ENCODE measurements at places on chromosomes 6 and 20.

DNA sequence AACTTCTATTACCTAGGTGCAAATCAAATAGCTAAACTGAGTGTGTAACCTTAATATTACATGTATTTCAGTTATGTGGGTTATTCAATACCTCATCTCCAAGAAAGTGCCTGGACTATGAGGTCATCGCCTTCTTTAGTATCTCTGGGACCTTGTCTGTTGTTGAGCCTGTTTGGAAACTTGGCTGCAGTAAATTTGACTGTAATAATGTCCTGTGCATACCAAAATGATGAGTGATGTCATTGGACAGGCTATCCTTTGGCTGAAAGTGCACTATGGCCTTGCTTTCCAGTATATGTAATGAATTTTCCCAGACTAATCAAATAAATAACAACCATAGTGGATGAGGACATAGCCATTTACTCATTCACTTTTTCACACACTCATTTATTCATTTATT lies 455.1 kb downstream of the ADGRB3 start:
- DNase-seq = no peak

DNA sequence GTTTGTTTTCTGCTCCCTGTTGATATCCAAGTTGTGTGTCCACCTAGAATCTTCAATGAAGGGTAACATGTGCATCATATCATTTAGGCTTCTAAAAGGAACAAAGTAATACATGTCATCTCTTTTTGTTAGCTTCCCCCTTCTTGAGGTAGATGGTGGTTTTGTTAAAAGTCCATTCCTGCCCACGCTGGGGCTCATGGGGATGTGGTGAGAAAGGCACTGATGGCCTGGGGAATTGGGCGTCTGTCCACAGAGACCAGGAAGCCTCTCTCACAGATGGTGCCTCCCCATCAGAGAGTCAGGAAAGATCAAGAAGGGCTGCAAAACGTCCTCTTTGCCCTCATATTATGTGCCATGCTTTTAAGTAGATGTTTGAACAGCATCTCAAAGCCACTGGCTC lies 32.5 kb downstream of the GNAS start:
- DNase-seq = no peak

DNA sequence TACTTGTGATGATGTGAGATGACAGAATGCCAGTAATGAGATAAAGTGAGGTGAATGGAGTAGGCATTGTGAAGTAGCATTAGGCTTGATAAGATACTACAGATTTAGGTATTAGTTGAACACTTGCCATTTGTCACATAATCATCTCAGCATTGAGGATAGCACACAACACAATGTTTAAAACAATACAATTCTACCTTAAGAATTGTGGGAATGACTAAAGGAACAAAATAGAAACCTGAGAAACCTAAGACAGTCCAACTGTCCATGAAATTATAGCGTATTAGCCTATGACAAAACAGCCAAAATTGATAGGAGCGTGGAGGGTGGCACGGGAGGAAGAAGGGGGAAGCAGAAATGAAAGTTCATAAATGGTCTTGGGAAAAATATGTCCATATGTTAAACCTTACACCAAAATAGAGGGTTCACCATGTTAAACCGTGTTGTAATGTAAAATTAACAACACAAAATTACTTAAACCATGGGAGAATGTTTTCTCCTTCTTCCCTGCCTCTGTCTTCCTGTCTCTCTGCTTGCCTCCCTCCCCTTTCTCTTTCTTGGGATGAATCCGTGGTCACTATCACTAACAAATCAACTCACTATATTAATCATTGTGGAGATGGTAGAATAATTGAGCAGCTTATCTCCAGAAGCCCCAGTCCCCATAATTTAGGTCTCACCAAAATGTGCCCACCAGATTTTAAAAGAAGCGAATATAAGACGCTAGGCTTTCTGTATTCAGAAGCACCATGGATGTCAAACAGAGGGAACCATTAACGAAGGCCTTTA lies 33.0 kb upstream of the HFE start:
- DNase-seq = no peak

DNA sequence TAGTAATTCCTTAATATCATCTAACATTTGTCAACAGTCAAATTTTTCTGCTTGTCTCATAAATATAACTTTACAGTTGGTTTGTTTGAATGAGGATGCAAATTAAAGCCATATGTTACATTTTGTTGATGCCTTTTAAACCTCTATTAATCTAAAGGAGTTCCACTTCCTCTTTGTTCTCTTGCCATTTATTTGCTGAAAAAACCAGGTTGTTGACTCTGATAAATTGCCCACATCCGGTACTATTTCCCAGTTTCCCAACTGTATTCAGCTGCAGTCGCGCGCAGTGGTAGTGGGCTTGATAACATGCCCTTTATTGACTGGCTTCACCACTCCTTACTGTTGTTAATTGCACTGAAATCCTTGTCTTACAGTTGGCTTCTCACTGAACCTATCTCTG lies 32.8 kb upstream of the SIRPB2 start:
- DNase-seq = no peak

DNA sequence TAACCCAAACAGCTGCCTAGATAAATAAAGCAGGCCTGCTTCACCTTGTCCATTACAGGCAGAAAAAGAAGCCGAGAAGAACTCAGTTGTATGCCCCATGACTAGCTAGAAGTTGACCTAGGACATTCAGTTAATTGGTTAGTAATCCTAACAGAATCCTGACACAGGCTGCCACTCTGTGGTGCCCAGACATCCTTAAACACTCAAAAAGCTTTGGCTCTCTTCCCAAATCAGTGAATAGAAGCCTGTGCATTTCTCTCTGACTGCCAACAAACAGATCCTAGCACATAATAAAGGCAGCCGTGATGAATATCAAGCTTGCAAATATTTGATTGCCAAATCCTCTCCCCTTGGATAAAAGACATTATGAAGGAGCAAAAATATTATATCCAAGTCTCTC lies 519.1 kb upstream of the EYS start:
- DNase-seq = no peak

GRCh38 chr20:42706759-42707158 lies 482.9 kb downstream of the PTPRT start:
- DNase-seq = no peak

GRCh38 chr20:63795178-63795830 lies 35.8 kb downstream of the ZBTB46 start:
- no peak for DNase-seq

GRCh38 chr20:24438331-24438730 lies 31.1 kb upstream of the SYNDIG1 start:
- DNase-seq = no peak

- no peak for DNase-seq
These were observed 235.6 kb upstream of the MOCS1 start for GRCh38 chr6:40169878-40170277.

DNA sequence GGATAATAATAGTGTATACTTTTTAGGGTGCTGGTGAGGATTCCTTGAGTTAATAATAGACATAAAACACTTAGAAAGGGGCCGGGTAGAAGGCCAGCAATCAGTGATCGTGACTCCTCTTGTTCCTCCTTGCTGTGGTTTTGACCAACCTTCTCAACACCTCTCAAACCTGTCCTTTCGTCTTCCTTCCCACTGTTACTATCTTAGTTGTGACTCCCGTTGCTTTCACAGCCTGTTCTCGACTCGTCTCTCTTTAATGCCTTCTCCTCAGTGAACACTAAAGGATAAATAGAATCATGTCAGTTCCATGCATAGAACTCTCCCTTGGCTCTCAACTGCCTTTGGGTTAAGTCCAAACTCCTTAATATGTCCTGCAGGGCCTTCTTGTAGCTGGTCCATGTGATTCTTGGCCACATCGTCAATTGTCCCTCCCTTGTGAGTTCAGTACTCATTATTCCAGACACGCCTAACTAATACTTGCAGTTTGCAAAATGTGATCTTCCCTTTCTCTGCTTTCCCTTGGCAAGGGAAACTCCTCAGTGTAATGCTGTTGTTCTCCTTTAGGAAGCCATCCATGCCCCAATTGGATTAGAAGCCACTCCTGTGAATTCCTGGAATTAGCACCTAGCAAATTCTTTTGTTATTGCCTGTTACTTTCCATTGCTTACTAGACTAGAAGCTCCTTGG lies 164.9 kb downstream of the UTRN start:
- DNase-seq = no peak

DNA sequence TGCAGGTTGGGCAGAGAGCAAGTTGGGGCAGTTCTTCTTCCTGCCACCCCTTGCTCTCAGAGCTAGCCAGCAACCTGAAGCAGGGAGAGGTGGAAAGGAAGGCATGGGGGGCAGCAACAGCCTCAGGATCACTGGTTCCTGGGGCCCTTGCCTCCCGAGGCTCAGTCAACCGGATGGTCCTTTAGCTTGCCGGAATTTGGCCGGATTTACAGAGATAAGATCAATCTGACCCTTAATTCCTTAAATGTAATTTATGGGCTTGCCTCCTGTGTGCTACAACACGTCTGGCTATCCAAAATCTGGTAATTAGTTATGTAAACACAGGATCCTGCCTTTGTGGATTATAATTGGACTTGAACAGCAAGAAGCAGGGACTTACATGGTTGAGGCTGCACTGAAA lies 19.5 kb upstream of the TCP11 start:
- no peak for DNase-seq

DNA sequence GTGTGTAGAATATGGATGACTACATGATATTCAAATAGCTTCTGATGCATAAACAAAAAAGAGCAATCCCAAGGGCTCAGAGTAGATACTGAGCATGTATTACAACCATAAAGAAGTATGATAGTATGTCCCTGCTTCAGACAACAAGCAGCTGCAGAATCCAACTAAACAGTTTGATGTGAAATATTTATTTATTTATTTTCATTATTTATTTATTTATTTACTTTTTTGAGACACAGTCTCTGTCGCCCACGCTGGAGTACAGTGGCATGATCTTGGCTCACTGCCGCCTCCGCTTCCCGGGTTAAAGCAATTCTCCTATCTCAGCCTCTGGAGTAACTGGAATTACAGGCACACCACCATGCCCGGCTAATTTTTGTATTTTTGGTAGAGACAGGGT lies 384.3 kb downstream of the KHDRBS2 start:
- no peak for DNase-seq

DNA sequence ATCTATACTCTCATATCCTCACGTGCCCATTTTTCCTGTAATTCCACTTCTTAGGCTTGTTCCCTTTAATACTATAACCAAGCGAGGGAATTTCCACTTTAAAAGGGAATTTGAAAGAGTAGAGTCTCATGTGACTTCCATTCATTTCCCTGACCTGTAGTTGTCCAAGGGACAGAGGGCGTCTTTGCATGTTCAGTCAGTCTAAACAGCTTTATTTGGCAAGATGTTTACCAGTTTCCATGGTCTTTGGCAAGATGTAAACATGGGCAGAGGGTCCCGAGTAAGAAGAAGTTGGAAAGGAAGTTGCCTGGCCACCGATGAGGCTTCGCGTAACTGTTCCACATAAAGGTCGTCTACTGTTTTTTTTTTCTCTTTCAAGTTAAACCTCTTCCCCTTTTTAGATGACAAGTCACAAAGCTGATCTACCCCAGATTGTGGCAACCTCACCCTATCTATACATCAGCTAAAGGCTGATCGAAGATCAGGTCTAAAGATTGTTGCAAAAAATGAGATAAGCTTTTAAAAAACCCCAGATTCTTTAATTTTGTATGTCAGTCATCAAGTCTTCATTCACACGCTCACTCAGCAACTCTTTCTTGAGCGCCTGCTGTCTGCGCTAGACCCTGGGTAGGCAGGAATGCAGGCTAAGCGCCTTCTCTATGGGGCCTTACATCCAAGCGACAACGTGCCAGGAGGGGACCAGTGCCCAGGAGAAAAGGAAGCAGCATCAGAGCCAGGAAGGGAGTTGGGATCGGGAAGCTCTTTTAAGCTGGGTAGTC lies 31.7 kb upstream of the CCR6 start:
- no peak for DNase-seq

DNA sequence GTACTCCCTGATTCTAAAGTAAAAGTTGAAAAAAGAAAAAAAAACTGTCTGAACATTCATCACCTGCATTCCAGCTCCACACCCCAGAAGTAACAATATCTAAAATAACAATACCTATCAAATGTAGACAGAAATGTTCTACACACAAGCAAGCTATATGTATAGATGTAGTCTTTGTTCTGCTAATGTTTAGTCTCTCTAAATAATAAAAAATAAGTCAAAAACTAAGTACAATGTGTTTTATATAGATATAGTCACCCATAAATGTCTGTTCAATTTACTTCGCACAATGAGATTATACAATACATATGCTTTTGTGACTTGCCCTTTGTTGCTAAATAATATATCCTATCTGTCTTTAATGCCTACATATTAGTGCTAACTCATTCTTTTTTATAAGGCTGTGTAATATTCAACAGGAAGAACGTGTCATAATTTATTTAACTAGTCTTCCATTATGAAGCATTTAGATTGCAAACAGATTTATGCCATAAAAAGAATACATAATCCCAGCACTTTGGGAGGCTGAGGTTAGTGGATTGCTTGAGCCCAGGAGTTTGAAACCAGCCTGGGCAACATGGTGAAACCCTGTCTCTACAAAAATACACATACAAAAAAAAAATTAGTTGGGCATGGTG lies 216.2 kb upstream of the ZNF217 start:
- DNase-seq = no peak

- DNase-seq = no peak
These were observed 979 bp upstream of the SOD2 start for GRCh38 chr6:159693894-159694545.

GRCh38 chr6:79868098-79868722 lies 79.1 kb downstream of the ELOVL4 start:
- no peak for DNase-seq

DNA sequence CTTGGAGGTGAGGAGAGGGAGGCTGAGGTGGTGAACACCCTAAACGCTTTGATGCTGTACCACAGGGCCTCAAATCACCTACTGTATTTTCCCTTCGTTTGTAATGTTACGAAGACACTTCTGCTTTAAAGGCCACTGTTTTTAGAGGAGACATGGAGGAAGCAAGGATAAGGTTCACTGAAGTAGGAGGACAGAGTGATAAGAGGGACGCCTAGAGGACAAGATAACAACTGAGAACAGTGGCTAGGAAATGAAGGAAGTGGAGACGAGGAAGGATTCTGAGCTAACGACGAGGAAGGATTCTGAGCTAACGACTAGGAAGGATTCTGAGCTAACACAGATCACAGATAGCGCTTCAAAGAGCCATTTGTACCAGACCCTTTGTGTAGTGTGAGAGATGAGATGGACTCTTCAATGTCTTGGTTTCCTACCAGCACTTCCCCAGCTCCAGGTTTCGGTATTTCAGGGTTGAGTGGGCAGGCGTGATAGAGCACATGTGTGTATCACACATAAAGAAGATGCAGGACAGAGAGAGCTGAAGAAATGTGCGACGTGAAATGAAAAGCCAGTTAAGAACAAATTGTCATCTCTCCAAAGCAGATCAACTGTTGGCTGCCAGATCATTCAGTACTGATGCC lies 7.5 kb downstream of the SF3B5 start:
- no peak for DNase-seq

- DNase-seq = no peak
These were observed 116.7 kb upstream of the FRMD1 start for GRCh38 chr6:168195712-168196111.

GRCh38 chr6:156942266-156942665 lies 165.1 kb downstream of the ARID1B start:
- no peak for DNase-seq

DNA sequence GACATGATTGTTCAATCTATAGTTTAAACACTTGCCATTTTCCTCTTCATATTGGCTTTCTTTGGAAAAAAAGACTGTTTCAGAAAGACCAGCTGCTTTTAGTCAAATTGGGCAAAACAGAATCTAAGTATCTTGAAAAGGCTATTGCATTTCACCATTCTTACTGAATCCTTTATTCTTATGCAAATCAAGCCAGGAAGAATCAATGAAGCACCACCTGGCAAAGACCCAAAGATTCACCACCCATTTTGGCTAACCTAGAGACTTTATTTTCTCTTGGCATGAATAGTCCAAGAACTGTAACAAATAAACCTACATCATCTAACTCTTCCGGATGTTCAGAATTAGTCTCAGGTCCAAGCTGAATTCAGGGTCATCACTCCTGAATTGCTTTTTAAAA lies 71.3 kb upstream of the EYA4 start:
- DNase-seq = no peak

Data from T-helper 1 cell (primary cell).